GM13976 (cell line): ENCODE measurements at places on chromosomes 7 and 10.
A peak's percentile ranks its signal among the peaks of the same experiment; 100 is the strongest.

DNA sequence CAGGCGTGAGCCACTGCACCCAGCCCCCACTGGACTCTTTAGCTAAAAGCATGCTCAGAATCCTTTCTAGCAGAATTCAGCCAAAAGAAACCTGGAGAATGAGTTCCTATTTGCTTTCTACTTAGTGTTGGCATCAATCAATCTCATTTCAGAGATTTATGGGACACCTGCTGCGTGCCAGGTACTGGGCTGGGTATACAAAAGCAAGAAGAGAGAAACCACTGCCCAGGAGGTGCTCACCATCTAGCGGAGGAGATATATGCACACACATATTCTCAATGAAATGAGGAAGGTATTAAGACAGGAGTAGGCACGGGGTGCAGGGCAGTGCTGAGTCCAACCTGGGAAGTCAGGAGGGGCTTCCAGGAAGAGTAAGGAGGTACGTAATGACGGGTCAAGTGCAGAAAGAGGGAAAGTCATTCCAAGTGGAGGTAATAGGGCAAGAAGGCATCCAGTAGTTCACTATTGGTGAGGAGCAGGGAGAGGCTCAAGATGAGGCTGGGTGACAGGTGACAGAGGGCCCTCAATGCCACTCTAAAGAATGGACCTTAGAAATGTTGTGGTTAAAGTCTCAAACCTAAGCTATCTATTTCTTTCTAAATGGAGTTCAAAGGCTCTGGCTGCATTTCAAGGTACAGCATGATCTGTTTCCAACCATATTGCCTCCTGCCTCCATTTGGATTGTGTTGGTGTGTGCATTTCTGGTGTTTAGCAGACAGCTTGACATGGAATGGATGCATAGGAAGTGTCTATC is 22.1 kb downstream of the ABLIM1 start:
- DNase-seq = no peak

DNA sequence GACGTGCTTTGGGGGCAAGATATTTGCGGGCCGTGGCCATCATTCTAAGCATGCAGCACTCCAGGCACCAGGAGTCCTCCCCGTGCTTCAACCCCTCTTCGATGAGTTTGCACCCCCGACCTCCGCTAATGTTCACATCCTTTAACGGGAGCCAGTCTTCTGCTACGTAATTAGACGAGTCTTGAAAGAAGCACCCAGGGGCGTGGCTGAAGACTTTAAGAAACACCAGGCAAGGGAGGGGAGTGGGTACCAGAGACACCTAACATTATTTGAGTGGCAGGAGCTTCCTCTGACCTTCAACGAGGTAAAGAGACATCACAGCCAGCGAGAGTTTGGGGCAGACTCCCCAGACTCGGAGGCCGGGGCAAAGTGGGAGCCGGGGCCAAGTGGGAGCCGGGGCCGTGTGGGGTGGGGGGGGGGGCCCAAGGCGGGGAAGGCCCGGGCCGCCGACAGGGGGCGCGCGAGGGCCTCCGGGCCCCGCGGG is 31.1 kb upstream of the TOMM7 start:
- no peak for DNase-seq

DNA sequence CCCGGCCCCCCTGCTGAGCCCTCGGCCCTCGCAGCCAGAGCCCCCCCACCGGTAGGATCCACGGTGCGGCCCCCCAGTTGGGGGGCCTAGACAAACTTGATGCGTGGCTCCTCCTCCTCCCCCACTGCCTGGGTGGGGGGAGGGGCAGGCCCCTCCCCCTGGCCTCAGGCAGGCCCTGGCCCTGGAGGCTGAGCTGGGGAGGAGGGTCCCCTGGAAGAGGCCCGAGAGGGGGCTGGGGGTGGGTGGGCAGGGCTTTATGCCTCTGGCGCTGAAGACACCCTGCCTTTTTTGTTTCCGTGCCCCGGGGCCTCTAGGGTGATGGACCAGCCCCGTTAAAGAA is 3.7 kb downstream of the VPS37D start:
- no peak for DNase-seq

DNA sequence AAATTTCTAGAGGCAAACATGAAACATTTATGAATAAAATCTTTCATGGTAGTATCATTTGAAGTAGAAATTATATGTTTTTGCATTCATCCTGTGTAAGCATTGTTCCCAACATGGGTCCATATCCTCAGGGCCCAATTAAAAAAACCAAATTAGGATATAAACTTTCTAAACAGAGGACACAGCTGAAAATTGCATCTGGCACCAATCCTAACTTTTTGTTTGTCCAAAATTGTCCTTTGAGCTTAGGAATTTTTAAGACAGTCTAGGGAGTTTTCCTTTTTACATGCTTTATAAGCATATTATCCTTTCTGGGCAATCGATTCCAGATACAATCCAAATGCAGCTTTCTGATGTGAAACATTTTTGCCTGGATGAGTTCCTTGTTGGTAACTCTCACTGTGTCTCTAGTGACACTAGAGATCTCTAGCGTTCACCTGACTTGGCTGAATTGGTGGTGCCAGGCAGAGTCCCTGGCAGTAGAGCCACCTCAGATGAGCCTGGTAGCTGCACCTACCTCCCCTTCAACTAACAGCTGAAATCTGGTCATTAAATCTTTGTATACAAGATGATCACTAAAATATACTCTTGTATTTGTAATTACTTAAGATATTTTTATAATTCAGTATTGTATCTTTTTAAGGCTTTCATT is 137.6 kb upstream of the SAMD8 start:
- DNase-seq = no peak

DNA sequence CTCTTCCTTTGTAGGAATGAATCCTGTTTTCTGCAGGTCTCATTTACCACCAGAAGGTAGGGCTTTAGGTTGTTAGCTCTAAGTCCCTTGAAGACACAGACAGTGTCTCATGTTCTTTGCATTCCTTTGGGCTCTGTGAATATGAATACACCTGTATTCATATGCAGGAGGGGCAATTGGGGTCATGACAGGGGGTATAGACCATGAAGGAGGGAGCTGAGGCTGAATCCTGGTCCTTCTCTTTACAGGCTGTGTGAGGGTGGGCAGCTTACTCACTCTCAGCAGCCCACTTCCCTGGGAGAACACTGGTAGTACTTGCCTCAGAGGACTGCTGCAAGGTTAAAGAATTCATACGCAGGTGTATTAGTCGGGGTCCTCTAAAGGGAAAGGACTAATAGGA is 267.2 kb upstream of the MGMT start:
- no peak for DNase-seq

- no peak for DNase-seq
Measured at GRCh38 chr7:30702200-30702599, 19.9 kb upstream of the CRHR2 start.

GRCh38 chr7:87506246-87507180 is 31.0 kb upstream of the ABCB4 start:
- no peak for DNase-seq

DNA sequence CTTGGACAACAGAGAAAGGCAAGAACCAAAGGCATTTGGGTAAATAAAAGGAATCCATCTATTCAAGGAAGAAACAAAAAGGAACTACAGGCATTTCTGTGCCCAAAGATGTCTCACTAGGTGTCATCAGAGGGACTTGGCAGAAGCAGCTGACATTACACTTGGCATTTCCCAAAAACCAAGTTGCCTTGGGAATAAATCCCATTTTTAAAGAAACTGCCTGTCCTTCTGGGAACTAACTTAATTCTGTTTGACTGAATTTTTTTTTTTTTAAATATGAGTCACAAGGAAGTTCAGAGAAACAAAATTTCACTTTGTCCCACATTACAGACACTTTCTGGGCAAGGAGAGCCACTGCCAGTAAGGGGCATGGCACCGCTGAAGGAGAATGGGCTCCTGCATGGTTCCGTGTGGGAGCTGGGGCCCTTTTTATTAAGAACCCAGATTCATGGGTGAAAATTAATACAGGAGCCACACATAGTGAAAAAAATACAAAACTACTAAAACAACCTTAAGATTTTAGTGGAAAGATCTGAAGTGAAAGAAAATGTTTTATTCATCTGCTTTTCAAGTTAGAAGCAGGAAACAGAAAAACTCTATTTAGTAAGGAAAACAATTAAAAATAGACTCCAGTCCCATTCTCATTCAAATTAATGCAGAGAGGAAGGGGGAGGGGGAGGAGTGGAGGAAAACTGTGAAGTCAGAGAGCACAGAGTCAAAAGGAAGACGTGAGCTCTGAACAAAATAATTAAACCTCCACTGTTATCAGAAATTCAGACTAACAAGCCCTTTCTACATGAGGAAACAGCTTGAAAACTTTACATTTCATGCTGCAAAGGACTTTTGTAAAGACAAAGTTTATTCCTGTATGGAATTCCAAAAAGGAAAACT is 118.4 kb upstream of the PDLIM1 start:
- DNase-seq = no peak

GRCh38 chr10:124226271-124227054 is 133.1 kb upstream of the CHST15 start:
- no peak for DNase-seq

DNA sequence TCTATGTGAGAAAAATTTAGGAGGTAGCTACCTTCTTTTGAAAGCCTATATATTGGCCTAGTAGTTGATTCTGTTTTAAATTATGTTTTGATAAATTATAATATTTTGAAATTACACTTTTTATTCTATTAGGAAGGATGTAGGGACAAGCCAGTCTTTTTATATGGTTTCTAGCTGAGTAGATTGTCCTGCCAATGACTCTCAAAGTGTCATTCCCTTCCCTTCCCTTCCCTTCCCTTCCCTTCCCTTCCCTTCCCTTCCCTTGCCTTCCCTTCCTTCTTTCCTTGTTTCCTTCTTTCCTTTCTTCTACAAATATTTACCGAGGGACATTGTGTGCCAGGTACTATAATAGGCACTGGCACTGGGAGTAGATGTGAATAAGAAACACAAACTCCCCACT is 99.7 kb upstream of the HDAC9 start:
- no peak for DNase-seq

- DNase-seq = no peak
Measured at GRCh38 chr10:59016043-59016442, 160.4 kb upstream of the PHYHIPL start.

GRCh38 chr7:89773611-89774010 is 380.7 kb upstream of the STEAP1 start:
- no peak for DNase-seq

DNA sequence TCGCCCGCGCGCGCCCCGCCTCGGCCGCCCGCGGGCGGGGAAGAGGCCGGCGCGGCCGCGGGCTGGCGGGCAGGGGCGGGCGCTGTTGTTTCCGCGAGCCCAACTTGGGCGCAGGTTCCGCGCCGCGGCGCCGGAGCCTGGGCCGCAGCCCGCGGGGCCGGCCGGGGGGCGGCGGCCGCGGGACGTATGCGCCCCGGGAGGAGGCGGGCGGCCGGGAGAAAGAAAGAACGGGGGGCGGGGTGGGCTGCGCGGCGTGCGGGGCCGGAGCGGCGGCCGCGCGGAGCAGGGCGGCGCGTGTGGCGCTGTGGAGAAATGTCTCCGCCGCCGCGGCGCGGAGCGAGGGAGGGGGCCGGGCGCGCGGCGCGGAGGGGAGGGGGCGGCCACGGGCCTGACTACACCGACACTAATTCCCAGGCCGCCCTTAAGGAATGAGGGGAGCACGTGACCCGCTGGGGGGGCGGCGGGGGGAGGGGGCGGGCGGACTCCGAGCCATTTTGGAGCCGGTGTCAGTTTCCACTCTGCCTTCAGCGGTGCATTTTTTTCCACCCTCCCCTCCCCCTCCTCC is at the start of gene BMI1:
Gene BMI1 (plus strand): TSS at position 509 of the 565 bp plus-strand sequence. CDS start 5,351 bp downstream, outside the sequence.
- DNase-seq = peak; percentile 77
